ENCODE measurements at places on chromosomes 12 and 14.

DNA sequence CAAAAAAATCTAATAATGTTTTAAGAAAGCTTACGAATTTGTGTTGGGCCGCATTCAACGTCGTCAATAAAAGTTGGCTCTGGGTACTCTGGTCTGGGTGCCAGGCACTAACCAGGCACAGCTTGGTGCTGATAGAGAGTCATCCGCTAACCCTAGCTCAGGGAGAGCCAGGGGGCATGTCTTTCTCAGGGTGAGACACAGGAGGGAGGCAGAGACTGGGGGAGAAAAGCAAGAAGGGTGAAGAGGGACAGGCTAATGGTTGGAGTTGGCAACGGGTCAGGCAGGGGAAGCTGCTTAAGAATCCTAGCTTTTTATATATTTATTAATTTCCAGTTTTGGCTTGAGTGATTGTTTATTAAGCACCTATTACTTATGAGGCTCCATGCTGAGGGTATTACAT, 105.0 kb downstream of the CMKLR1 start:
- peak; percentile 8 for DNase-seq

DNA sequence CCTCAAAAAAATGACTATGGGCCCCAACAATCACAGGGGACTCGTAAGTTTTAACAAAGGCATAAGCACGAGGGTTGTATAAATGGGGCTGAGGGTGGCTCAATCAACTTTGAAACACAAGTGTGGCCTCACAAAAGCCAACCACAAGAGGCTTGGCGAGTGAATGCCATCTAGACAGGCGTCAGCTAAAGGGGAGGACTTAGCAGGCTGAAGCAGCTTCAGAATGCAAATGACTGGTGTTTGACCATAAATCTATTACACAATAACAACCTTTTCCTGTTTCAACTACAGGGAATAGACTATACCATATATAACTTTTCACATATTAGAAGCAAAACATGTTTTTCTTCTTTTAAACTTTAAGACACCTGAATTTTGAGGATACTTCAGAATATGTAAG, 777.9 kb downstream of the FSCB start:
- DNase-seq, result no peak

DNA sequence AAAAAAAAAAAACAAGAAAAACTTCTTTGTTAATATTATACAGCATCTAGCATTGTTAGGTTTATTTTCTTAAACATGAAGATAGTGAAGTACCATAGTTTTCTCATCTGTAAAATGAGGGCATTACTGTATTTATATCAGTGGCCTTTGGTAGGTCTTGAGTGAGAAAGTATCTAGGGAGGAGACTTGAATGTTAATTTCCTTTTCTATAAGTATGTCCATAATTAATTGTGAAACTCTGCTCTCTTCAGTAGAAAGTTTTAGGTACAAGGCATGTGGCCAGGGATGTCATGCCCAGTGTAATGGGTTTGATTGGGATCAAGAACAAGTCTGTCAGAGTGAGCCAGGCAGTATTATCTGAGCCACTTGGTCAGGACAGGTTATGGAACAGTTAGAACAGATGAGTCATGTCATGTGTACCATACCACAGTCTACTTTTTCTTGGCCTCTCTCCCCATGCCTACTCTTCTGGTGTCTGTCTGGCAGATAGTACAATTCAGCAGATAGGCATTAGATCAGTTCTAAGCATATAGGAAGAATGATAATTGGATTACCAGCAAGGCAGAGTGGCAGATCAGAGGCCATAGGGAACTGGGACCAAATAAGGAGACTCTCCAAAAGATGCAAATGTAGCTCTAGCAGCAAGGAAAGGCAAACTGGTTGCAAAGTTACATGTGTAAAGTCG, 30.4 kb downstream of the FBXO34 start:
- peak; percentile 47 for DNase-seq

GRCh38 chr14:103002578-103003350, 54.6 kb downstream of the CDC42BPB start:
- DNase-seq, result no peak

- no peak for DNase-seq
Observed at GRCh38 chr12:85484387-85484786, 204.4 kb downstream of the ALX1 start.

DNA sequence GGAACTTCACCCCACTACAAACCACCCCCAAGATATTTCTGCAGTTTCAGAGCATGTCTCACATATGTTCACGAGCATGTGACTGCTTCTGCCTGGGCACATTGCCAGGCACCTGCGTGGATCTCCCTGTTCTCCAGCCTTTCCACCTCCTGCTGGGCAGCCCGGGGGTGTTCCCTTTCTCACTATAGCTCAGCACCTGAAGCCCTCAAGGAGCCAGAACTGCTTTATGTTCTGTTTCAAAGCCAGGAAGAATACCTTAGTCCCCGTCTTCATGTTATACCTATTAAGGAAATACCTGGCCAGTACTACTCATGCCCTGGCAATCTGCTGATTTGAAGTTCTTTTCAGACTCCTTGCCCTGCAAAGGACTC, 4.2 kb upstream of the FGF6 start:
- DNase-seq, result no peak

Measured in fibroblast of skin of back (primary cell).